Activated naive CD4-positive, alpha-beta T cell (primary cell): ENCODE measurements at places on chromosomes 7 and 10.

GRCh38 chr7:87413029-87413428, 62.5 kb downstream of the ABCB4 start:
- no peak for DNase-seq

DNA sequence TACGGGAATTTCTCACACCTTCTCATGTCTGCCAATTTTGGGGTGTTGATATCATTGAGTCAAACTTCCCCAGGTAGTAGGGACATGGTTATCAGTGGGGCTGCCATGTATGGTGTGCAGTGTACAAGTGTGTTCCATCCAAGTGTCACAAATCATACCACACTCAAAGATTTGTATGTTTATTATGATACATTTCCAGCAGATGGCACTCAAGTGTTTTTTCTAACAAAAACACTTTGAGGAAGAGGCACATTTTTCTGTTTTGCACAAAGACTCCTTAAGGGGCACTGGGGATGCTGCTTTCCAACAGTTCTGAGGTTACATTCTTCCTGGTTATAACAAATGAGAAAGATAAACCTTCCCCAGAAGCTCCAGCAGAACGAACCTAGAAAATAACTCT, 414.5 kb downstream of the REEP3 start:
- no peak for DNase-seq

DNA sequence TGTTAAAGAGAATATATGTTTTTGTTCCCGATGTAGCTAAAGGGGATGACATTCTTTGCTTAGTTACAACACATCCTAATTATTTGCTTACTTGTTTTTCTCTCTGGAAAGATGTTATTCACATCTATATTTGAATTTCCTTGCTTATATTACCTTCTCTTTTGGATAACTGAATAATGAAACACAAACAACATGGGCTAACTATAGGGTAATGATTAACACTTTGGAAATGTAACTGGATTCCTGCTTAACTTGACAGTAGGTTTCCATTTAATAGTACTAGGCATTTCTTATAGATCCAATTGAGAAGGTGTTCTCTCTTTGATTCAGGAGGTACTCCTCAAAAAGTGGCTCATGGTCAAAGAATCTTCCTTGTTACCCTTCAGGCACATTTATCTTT, 141.1 kb downstream of the CCSER2 start:
- DNase-seq: no peak

GRCh38 chr10:21526188-21526859, 842 bp upstream of the SKIDA1 start:
- no peak for DNase-seq

GRCh38 chr10:3759397-3759796, 25.6 kb downstream of the KLF6 start:
- DNase-seq: no peak

DNA sequence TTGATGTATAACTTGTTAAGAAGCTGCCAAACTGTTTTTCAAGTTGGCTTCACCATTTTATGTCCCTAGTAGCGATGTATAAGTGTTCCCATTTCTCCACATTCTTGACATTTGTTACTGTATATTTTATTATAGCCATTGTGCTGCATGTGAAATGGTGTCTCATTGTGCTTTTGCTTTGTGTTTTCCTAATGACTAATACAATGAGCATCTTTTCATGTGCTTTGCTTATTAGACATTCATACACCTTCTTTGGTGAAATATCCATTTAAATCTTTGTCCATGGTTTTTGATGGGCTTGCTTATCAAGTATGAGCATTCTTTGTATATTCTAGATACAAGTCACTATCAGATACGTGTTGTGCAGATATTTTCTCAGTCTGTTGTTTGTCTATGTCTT, 203.0 kb downstream of the CCSER2 start:
- DNase-seq: no peak

DNA sequence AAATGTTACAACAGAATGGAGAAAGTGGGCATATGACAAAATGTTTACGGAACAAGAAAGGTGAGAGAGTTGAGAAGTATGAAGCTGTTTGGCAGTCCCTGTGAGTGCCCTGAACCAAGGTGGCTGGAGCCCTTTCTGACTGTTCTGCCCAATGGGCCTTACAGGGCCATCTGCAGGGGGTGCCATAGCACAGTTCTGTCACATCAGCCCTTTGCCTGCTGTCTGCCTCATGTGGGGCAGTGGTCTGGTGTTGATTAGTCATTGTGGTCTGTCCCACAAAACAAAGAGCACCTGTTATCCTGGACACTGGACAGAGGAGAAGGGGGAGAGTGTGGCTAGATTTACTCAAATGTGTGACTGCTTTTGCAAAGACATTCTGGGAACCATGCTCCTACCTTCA, 51.5 kb upstream of the OSBPL3 start:
- DNase-seq: no peak

DNA sequence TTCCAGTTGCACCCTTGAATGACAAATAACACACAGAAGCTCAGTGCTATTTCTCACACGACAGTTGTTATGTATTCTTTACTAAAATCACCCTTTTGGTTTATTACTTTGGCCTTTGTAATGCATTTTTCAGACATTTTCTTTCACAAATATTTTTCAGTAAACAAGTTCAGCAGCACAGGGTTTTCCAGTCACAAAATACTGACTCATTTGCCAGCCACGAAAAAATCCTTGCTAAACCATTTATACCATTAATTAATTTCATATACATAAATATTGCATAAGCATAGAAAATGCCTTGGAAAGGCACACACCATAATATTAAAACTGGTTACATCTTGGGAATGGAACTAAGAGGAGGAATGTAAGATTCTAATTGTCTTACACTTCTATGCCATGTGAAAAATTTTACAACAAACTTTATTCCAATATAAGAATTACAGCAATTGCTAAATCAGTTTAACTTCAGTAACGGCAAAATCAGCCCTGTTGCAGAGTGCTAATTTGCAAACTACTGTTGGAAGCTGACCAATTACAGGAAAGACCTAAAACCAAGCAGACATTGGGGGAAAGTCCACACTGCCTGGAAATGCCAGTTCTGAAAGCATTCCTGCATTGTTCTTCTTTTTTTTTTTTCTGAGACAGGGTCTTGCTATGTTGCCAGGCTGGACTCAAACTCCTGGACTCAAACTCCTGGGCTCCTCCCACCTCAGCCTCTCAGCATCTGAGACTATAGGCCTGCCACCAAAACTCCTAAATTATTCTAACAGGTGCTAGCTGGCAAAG, 31.6 kb upstream of the PBLD start:
- DNase-seq: no peak

DNA sequence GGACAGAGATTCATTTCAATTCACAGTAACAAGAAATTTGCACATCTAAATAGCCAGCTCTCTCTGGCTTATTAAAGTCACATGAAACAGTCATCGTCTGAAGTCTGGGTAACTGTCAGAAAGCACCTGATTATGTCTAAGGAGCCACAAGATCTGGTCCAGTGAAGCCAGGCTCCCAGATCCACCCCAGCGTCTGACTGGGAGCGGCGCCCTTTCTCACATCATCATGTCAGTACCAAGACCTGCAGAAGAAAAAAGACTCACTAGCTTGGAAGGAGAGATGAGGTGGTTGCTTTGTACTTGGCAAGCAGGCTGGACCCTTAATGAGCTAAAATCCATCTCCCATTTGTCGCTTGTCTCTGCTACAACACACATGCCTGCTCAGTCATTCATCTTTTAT, 58.4 kb downstream of the VOPP1 start:
- no peak for DNase-seq

- DNase-seq: no peak
These were observed 69.1 kb downstream of the SRPK2 start for GRCh38 chr7:105319578-105319977.

DNA sequence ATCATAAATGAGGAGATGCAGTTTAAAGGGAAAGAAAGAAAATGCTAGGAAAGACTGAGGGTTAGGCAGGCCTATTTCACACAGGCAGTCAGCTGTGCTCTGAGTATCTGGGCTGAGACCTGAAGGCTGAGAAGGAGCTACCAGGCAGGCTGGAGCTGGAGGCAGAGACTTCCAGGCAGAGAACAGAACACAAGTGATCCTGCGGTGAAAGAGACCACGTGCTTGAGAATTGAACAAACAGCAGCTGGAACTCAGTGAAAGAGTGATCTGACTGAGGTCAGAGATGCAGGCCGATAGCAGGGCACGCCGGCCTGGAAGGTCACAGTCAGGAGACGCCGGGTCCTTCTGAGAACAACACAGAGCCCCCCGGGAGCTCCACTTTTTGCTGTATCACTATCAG, 147.8 kb downstream of the ADAM12 start:
- no peak for DNase-seq

GRCh38 chr10:43706166-43706565, 57.5 kb upstream of the ZNF32 start:
- DNase-seq: no peak

DNA sequence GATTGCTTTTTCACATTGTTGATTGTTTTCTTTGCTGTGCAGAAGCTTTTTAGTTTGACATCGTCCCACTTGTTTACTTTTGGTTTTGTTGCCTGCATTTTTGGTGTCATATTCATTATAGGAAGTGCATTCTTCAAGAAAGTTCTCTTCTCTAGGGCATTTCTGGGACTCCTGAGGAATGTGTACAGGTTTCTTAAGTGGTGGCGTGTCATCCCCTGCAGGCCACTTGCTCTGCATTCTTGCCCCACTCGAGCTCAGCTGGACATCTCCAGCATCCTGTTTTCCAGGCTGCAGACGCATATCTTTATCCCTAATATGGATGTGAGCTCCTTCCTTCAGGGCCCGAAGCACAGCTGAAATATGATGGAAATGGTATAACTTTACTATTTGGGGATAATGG, 255.6 kb upstream of the HABP2 start:
- DNase-seq: no peak

- no peak for DNase-seq
These were observed 145.7 kb downstream of the CYP26A1 start for GRCh38 chr10:93219347-93219746.

DNA sequence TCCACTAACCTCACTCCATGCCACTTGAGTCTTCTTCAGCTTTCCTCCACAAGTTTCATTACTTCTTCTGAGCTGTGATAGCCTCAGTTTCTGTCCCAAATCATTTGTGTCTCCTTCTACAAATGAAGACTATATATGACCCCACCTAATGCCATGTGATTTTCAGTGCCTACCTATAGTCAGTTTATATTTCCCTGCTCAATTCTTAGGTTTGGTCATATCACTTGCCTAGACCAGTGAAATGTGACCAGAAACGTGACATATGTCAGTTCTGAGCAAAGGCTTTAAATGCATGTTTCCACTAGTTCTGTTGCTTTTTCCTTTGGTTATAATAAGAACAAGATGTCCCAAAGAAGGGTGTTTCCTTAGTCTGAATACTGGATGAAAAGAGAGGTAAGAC, 24.6 kb upstream of the REEP3 start:
- DNase-seq: no peak

DNA sequence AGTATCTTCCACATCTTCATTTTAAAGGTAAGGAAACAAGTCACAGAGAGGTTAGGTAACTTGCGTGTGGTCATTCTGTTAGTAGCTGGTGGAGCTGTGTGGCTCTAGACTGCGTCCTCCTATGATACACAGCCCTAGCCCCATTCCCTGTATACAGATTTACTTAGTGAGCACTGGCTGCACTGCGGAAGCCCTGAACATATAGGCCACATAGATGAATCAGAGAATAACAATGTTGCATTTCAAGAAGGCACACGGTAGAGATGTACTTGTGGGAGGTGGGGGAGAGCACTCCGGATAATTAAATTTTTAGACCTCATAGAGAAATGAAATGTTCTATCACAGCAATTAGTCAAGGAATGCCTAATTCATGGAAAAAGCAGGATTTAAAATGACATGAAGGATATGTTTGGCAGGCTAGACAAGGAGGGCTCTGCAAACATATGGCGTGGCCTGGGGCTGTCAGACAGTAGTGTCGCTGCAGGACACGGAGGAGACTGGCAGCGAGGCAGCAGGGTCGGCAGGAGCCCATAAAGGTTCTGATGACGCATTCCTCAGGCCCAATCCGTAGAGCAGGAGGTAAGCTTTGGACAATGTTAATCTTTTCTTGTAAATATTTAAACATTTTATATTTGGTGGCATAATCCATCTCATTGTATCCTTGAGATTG, 29.5 kb downstream of the RAB11FIP2 start:
- DNase-seq: no peak
